NCI-H187 treated with DMSO at 0.1 percent for 48 hours (cell line): ENCODE measurements at places on chromosomes 5 and 9.

GRCh38 chr5:50606179-50606578 is 60.3 kb upstream of the PARP8 start:
- no peak for DNase-seq

DNA sequence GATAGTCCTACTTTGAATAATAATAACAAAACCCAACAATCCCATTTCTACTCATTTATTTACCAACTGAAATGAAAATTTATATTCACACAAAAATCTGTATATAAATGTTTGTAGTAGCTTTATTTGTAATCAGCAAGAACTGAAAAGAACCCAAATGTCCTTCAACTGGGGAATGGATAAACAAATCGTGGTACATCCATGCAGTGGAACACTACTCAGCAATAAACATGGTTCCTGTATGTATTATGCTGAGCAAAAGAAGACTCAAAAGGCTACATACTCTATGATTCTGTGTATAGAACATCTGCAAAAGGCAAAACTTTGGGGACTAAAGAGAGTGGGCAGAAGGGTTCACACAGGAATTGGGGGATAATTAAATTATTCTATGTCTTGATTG is 136.1 kb upstream of the HAND1 start:
- DNase-seq, result no peak

- no peak for DNase-seq
These were observed 266.2 kb upstream of the CYLC2 start for GRCh38 chr9:102728946-102729345.

- DNase-seq, result no peak
These were observed 221.4 kb downstream of the EFNA5 start for GRCh38 chr5:107449369-107449768.

DNA sequence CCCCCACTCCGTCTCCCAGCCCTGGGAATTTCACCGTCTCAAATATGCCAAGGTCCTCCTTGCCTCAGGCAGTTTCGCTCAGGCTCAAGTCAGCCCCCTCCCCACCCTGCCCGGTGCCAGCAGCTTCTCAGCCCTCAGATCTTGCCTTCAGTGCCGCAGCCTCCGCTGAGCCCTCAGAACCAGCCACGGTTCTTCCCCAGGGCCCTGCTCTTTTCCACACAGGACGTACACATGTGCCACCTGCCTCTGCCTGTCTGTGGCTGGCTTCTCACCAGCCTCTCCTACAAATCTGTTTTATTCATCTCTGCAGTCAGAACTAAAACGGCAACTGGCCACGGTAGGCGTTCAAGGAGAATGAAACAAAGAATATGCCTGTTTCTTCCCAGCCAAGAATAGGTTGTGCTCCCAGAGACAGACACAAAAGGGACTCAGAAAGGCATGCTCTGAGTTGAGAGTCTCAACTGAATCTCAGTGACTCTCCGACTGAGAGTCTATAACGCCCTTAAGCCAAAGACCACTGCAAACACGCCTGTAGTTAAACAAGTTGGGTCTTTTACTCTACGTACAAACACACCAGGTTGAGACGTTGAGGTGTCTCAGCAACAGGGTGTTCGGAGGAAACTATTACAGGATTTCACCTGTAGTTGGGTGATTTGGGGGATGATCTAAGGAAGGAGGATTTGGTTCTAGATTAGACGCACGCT is 10.6 kb upstream of the GRIN1 start:
- DNase-seq, result no peak

GRCh38 chr5:34622098-34622400 is 34.1 kb upstream of the RAI14 start:
- no peak for DNase-seq

GRCh38 chr5:43141211-43141610 is 20.5 kb downstream of the ZNF131 start:
- no peak for DNase-seq

DNA sequence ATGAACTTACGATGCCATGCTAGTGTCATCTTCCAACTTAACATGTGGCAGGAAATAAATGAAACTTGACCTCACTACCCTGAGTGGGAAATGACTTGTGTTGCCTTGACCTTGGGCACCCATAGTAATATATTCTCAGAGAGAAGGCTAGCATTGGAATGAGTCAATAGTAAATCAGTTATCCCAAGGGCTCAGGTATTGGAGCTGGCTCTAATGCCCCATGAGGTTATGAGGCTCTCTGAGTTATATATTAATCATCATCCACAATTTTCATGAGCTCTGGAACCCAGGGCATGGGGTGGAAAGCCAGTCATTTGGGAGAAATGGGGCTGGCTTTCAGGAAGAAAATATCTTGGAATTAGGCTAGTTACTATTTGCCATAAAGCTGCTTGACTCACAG is 42.4 kb upstream of the SMIM32 start:
- DNase-seq, result no peak

GRCh38 chr9:127763918-127764384 is 14.5 kb downstream of the SH2D3C start:
- no peak for DNase-seq

DNA sequence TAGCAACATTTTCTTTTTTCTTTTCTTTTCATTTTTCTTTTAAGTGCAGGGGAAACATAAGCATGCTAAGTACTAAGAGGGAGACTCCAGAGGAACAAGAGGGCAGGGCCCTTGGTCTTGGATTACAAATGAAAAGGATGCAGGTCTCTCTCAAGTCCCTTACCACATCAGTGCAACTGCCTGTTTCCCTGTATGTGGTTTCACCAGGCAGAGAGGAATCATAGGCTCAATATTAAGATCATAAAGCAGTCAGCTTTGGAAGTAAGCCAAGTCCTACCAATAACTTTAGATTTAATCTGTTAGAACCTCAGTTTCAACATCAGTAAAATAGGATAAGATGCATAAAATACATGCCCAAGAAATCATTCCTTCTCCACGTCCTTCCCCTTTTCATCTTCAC is 422.7 kb upstream of the PAPPA start:
- DNase-seq, result no peak

GRCh38 chr9:69757996-69758675 is 1.7 kb downstream of the PTAR1 start:
- no peak for DNase-seq

DNA sequence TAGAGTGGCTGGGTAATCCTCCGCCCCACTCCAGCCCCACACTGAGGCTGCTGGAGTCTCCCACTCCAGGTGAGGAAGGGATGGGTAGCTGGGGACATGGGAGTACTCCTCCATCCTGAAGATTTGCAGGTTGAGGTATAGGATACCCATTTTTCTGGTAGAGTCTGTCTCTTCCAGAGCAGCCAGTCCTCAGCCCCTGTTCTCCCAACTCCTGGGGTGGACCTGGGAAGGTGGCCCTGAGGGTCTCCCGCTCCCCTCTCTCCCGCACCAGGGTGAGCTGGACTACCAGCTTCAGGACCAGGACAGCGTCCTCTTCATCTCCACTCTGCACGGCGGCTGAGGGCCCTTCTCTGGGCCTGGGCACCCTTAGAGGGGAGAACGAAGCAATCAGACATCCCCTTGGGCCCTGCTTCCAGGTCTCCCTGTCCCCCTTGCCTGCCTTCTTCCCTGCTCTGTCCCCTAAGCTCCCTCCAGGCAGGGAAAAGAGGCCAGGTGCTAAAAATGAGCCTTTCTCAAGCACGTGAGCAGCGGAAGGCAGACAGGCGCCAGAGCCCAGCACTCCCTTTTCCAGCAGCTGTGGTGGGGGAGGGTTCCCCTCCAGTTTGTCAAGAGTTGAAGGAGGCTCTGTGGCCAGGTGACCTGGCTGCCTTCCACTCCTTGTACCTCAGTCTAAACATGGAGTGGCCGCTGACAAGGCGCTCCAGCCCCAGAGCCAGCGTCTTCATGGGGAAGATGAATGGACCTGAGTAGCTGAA is 18.4 kb downstream of the URM1 start:
- no peak for DNase-seq

DNA sequence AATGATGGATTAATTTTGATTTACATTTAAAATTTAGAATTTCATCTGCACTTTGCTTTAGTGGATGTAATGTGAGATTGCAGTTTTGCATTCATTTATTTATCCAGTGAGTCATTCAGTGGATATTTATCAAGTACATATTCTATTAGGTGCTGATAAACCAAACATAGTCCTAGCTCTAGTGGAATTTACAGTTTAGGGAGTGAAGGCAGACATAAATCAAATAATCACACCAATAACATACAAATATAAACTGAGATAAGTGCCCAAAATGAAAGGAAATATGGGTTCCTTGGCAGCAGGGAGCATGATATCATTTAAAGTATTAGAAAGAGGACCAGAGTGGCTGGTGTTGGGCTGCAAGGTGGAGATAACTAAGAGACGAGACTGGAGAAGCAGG is 14.7 kb upstream of the NIPBL start:
- no peak for DNase-seq

DNA sequence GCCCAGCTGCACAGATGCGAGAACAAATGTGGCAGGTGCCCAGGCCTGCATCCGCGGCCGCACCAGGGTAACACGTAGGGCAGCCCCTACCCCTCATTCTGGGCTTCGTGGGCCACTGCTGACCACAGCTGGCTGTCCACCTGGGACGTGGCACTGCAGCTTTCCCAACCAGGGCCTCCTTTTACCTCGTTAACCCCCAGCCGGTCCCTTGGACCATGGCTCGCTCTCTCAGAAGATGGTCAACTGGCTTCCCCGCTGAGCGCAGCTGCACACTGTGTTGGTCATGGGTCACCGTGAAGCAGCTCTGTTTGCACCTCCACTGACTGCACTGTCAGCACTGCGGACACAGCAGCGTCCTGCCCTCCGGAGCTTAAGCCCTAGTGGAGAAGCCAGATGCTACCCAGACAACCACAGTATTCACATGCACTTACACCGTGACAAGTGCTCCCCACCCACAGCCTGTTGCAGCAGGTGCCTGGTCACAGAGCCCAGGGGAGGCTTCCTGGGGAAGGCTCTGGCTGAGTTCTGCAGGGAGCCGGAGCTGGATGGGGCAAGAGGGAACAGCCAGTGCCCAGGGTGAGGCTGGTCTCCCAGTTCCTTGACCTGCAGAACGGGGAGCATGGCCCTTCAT is 10.5 kb upstream of the PLEKHG4B start:
- no peak for DNase-seq

GRCh38 chr9:5799314-5799713 is 33.6 kb downstream of the ERMP1 start:
- no peak for DNase-seq

- no peak for DNase-seq
These were observed 41.7 kb downstream of the RETREG1 start for GRCh38 chr5:16574789-16575721.

DNA sequence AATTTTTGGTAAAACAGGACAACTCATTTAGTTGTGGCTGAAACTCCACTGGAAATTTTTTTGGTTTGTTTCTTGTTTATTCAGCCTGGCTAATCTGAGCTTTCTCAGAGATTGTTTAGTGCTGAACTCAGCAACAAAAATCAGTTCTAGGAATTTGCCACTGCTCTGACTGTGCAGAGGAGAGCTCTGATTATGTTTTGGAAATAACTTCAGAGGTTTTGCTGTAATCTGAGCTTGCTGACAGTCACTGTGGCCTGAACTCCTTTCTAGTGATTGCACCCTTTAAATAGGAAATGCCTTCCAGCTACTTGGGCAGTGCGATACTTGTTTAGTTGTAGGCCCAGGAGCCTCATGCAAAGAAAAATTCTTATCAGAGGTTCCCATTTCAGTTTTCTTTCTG is 60.2 kb downstream of the OSTF1 start:
- DNase-seq, result no peak

GRCh38 chr5:74401946-74402320 is 238.6 kb downstream of the ENC1 start:
- DNase-seq, result no peak

DNA sequence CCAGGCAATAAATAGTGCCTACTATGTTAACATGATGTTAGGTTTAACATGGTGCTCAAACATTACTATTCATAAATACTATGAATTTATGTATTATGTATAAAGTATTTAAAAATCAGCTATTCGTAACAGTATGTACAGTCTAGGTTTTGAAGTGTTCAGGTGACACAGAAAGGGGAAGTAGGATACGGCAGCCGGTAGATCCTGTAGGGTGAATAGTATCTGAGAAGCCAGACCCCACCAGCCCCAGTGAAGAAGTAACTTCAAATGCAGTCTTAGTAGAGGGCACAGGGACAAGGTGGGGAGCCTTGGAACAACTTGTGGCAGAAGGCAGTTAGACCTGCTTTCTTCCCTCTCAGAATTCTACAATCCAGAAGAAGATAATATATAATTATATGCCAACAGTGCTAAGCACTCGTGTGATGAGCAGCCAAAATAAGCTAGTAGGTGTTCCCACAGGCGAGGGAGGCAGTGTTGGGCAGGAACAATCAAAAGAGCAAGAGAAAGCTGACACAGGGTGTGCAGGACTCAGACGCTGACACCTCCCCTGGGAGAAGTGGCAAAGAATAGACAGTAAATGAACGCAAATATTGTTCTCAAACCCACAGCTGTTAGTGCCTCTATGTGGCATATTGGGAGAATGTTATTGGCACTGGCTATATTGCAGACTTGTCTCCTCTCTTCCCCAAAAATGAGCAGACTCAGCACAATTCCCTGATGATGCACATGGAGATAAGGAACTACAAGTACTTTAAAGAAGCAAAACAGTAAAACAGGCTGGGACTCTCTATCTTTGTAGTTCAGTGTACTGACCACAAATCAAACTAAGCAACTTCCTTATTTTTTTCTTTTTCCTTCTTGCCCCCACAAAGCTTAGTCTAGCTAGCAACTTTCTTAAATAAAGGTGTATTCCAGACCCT is 4.6 kb downstream of the ZNF367 start:
- DNase-seq, result no peak
